RWPE2 (cell line): ENCODE measurements at places on chromosomes 11 and 22.

DNA sequence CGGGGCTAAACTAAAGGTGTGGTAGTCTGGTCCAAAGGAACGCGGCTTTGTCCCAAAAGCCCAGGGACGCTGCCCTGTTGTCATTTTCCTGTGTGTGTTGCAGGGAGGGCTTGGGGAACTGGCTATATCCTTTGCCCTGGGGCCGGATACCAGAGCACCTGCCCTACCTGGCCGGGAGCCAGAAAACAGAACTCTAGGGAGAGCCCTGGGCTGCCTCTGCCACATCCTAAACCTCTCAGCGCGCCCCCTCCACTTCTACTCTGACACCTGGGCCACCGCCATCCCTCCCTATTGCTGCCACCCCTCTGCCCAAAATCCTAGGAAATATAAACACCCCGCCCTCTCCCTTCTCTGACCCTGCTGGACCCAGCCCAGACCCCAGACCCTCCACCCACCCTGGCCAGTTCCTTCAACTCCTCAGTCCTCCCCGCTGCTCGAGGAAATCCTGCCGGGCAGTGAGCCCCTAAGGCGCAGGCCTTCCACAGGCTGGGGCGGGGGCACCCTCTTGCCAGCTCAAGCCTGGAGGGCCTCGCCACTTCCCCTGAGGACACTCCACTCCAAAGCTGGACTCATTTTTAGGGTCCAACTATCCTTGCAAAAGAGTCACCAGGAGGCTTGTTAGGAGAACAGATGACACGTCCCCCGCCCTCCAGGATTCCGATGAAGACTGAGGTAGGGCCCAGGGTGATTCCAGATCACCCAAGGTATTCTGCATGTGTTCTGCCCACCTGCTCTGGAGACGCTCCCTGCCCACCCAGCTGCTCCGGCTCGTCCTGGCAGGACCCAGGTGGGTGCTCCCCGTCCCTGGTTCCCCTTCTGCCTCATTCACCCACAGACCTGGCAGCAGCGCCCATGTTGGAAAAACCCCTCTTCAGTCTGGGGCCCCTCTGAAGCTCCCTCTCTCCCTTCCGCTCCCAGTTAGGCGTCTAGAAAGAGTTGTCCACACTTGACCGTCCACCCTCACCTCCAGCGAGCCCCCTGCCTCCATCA, 12.2 kb downstream of the KCTD17 start:
- DNase-seq, result no peak

DNA sequence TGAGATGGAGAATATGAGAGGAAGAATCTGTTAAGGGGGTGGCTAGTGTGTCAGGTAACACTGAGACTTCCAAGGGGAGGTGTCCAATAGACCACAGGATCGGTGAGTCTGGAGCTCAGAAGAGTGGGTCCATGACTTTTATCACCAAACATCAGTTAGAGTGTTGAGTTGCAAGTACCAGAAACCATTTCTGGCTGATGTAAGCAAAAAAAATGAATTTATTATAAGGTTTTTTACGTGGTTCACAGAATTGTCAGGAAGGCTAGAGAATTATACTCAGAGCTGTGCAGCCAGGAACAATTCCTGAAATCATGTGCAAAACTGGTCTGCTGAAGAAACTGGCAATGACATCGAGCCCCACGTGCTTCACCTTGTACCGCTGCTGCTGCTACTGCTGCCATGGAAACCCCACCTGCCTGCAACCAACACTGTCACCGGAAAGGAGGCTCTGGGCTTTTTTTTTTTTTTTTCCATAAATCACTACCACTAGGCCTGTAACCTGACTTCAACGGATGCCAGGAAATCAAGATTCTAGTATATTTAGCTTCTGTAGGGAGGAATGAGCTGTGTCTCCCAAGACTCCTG, 16.6 kb upstream of the STK33 start:
- DNase-seq, result no peak

GRCh38 chr22:41445129-41446056, 1.2 kb downstream of the TOB2 start:
- DNase-seq, result no peak

GRCh38 chr11:124082371-124082770, 32.9 kb upstream of the VWA5A start:
- no peak for DNase-seq

- no peak for DNase-seq
Measured at GRCh38 chr11:67664213-67664585, 10.2 kb downstream of the ALDH3B2 start.

DNA sequence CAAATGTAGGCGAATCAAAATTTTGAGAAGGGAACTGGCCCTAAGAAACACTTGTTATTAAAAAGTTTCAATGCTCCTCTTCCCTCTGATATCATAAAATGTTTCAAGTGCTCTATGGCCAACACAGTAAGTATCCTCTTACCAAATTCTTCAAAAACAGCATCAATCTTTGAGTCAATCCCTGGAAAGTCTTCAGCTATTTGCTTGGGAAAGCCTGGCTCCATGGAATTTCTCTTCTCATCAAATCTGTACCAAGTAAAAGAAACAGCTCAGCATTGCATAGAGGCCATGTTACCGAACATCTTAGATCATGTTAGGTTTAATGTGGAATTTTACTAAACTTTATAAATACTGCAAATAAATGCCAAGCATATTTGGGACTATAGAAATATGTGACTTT, 6.3 kb downstream of the MMP3 start:
- no peak for DNase-seq

- no peak for DNase-seq
Measured at GRCh38 chr11:94036096-94036495, 14.9 kb downstream of the HEPHL1 start.

DNA sequence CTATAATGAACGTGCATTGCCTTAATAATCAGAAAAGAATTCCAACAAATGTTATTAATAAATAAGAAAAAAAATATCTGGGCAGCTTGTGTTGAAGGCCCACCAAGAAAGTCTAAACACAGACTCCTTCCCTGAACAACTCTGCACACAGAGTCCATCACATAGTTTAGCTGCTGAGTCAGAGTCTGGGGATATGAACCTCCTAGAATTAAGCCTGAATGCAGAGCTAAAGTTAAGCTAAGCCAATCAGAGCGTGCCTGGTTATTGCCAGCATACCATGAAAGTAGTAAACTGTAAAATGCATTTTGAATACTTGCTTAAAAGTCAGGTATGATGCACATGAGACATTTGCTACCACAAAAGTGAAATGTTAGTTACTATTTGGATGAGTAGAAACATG, 25.6 kb upstream of the TENM4 start:
- no peak for DNase-seq

- no peak for DNase-seq
Measured at GRCh38 chr11:75924966-75925784, 110.2 kb downstream of the UVRAG start.

DNA sequence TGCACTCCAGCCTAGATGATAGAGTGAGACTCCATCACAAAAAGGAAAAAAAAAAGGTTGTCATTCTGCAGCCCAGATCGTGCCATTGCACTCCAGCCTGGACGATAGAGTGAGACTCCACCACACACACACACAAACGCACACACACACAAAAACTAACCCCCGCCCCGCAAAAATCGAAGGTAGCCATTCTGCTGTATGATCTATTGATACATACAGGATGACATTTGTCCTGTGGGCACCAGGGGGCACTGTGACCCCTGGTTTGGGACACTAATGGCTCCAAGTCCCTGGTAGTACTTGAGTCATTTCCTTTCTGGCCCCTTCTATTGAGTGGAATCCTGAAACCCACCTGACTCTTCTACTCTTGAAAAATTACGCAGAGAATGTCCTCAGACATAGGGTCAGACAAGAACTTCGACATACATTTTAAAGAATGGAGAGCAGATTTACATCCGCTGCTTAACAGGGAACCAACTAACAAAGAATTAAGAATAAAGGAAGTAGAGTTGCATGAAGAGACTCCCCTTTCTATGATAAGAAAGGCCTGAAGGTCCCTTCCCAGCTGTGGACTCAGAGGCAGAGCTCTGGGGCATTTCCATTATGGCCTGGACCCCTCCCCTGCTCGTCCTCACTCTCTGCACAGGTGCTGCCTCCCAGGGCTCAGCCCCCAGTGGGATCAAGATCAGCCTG, 35.0 kb upstream of the PRAME start:
- DNase-seq, result no peak

GRCh38 chr11:132402071-132402684, 1031.8 kb downstream of the NTM start:
- no peak for DNase-seq

GRCh38 chr22:42443240-42444076, 11.3 kb upstream of the NFAM1 start:
- no peak for DNase-seq

DNA sequence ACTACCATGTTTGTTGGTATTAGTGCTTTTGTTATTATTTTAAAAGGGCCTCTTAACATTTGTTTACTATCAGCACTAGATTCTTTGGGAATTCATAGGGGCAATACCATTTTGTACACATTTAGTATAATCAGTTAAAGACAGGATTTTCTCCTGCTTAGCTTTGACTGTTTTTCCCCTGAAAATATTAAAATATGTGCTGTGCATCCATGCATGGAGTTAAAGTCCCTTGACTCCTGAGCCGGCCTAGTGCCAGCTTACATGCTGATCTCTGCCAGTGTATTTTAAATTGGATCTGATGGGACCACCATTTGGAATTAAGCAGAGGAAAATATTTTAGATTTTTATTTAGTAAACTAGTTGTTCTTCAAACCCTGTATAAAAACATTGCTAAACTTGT, 161.4 kb downstream of the METTL15 start:
- no peak for DNase-seq

- no peak for DNase-seq
Measured at GRCh38 chr11:11884774-11885481, 43.2 kb downstream of the USP47 start.

GRCh38 chr22:46460857-46461256, 76.6 kb downstream of the CELSR1 start:
- no peak for DNase-seq

- DNase-seq, result no peak
Measured at GRCh38 chr22:37126882-37127281, 17.4 kb upstream of the TMPRSS6 start.

GRCh38 chr11:116217006-116217405, 555.8 kb downstream of the BUD13 start:
- no peak for DNase-seq

- no peak for DNase-seq
Measured at GRCh38 chr22:30667107-30667493, 575 bp downstream of the DUSP18 start.

DNA sequence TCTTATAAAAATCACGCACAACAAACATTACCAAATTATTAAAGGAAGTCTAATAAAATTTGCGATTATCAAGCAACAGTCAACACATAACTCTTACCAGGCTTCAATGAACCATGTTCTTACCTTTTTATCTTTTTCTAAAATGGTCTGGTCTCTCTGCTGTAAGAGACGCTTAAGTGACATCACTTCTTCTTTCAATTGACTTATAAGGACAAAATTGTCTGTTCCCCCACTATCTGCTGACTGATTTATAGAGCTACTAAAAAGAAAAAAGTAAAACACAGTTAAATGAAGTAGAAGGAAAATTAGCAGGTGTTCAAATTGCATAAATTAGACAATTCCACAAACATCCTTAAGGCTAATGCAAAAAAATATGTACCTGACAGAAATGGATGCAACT, 10.9 kb downstream of the FAM76B start:
- no peak for DNase-seq

- no peak for DNase-seq
Measured at GRCh38 chr11:27626269-27626937, 73.9 kb downstream of the BDNF start.

GRCh38 chr11:7575841-7576725, 62.3 kb downstream of the PPFIBP2 start:
- no peak for DNase-seq

DNA sequence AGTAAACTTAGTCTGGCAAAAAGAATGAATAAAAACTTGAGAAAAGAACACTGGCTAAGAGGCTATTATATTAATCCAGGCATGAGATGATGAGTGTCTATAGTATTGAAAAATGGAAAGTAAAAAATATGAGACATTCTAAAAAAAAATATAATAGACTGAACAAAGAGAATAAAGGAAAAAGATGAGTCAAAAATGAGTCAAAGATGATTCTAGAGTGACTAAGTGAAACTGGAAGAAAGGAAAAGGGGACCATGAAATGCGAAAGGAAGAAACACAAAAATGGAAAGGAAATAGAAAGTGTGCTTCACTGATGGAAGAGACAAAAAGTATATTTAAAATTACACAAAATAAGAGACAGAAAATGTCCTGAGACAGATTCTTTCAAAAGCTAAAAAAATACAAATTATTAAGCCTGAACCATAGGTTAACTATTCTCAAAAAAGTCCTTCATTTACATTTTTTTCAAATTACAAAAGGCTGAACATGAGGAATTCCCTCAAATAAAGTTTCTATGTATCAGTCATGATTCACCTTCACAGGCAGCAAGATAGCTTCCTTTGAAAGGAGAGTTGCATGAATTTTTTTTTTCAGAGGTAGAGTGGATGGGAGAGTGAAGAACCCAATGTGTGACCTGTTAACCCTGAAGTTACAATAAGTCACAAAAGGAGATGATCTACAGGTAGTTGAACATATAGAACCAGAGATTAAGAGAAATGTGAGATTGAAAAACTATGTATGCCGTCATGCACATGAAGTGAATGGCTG, 75.2 kb downstream of the EIF3M start:
- no peak for DNase-seq

GRCh38 chr11:57514538-57515331, 767 bp downstream of the SLC43A1 start:
- DNase-seq, result no peak

DNA sequence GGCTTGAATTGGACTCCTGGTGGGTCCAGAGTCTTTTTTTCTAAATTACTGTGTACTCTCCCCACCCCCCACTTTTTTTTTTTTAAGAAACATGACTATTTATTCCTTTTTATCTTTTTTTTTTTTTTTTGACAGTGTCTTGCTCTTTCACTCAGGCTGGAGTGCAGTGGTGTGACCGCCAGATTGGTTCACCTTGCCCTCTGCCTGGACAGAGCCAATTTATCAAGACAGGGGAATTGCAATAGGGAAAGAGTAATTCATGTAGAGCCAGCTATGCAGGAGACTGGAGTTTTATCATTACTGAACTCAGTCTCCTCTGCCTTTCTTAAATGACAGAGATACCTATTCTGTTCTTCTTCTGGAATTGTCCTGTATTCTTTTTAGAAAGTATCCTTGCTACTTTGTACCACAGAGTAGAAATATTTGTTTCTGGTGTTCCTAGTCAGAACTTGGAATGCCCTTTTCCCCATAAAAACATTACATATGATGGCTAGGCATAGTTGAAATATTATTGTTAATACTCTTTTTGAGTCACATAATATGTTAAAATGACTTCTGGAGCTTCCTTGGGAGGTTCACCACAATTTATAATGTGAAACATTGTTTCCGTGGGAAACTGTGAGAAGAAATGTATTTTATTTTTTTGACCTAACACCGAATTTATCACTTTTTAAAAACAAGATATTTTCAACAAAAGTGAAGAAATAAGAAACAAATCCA, 95.6 kb downstream of the UVRAG start:
- no peak for DNase-seq
